ENCODE measurements at places on chromosomes 11 and 22.

GRCh38 chr11:27871056-27871455 lies 170.8 kb upstream of the BDNF start:
- DNase-seq: no peak

- no peak for DNase-seq
Measured at GRCh38 chr22:35697142-35697541, 20.5 kb upstream of the APOL5 start.

- DNase-seq: no peak
Measured at GRCh38 chr11:35167426-35167954, 28.5 kb downstream of the CD44 start.

DNA sequence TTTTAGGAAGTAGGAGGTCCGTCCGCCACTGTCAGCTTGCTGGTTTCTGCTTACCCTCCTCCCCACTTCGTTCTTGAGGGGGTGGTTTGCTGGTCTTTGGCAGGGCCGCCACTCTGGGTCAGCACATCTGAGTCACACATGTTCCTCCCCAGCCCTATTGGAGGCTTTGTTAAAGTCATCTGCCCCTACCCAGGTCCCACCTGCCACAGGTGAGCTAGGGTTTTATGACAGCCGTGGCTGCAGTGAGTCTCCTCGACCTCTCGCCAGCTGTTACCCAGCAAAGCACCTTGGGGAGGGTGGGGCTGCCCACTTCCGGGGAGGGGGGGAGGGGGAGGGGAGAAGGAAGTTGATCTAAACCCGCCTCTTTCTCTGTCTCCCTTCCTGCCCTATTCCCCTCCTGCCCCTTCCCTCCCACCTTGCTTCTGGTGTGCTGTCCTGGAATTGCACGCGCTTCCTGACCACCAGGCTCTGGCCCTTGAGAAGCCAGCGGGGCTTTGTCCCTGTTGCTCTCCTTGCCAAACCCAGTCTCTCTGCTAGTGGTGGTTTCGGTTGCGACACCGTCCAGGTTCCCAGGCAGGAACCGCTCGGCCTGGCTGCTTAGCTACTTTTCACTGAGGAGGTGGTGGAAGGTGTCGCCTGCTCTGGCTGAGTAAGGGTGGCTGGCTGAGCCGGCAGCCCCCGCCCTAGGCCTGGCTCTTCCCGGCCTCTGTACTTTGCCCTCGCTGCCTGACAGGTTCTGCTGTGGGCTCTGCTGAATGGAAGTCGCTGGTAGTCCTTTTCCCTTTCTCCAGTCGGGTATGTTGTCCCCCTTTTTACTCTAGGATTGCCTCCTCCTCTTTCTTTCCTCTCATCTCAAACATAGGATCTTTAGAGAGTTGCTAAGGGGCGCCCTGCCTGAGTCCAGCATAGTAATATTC lies 28.5 kb downstream of the RCOR2 start:
- DNase-seq: peak; percentile 89

GRCh38 chr11:131038597-131038996 lies 122.3 kb upstream of the SNX19 start:
- no peak for DNase-seq

- DNase-seq: no peak
Measured at GRCh38 chr22:44407171-44407986, 90.7 kb downstream of the RTL6 start.

GRCh38 chr11:69912161-69912910 lies 93.1 kb upstream of the FGF3 start:
- no peak for DNase-seq

- no peak for DNase-seq
Measured at GRCh38 chr11:117409511-117409910, 81.9 kb downstream of the CEP164 start.

- DNase-seq: no peak
Measured at GRCh38 chr11:44247508-44247907, 62.4 kb downstream of the ALX4 start.

- no peak for DNase-seq
Measured at GRCh38 chr22:41487037-41487935, 18.4 kb downstream of the ACO2 start.

DNA sequence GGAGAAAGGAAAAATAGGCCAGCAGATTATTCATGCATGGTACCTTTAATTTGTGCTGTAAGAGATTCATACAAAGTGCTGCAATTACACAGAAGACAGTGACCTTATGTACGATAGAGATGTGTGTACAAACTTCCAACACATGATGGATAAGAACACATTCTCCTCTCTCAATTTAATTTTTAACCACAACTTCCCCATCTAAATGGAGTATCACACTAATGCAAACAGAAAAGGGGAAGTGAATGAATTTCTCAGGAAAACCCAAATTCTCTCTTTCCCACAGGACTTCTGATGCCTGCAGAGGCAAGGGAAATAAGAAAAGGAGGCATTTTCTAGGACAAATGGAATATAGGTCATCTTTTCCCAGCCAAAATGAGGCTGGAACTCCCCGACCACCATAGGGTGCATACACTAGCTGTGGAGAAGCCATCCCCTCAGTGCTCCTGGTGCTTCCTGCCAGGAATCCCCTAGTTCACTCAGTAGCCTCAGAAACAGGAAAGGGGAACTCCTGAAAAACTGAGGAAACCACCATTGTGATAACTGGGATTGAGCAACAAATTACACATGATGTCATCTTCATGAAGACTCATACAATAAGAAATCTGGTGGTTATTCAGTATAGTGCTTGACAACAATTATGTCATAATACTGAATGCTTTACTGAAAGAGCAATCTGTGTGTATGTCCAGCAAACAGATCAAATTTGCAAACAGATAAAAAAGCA lies 22.4 kb downstream of the MMP10 start:
- no peak for DNase-seq

- DNase-seq: no peak
Measured at GRCh38 chr11:72132646-72133045, 2.9 kb upstream of the FOLR3 start.

DNA sequence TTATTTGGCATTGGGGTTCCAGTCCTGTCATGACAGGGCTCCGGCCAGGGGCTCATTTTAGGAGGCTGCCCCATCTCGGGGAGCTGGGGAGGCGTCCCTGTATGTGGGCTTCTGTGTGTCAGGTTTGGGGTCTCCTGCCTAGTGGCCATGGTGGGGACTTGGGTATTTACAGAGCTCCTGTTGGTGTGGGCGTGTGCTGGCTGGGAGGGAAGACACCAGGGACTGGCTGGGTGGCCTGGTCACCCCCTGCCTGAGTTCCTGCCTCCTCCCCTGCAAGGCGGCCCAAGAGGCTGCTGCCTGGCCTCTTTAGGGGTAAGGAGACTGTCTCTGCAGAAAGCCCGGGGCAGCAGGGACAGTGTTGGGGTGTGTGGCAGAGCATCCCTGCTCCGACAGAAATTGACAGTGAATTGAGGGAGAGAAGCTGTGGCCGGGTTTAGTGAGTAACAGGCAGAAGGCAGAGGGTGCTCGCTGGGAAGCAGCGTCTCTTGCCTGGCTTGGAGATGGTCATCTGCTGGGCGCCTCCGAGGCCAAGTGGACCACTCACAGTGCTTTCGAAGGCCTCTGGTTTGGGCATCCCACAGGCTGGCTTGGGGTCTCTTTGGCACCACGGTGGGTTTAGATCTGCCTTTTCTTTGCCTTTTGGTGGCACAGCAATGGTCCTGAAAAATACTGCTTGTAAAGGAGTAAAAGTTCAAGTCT lies 40.3 kb upstream of the GRAMD4 start:
- no peak for DNase-seq

DNA sequence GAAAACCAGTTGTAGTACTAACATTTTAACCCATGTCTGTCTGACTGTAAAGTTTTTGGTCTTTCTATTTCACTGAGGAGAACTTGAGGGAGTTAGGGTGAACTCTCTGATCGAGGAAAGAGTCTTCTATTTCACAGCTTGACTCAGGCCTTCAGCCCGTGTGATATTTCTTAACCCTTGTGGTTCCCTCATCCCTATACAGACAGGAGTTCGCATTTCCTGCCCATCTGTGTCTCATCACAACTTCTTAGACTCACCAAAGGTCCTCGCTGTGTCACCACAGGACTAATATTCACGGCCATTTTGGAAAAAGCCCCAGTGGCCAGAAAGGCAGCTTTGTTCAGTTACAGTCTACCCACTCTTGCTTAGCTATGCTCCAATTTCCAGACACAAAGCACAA lies 172.8 kb downstream of the FAM181B start:
- no peak for DNase-seq

GRCh38 chr11:76667271-76667818 lies 3.2 kb downstream of the LRRC32 start:
- DNase-seq: no peak

Data from stomach (tissue), 19 donors.